ENCODE measurements at places on chromosomes 1 and 21.

- no peak for DNase-seq
Observed at GRCh38 chr1:161020509-161021164, at the start of gene F11R. TSS of gene F11R (minus strand) at chr1:161021152. CDS start at chr1:161021073, 79 bp downstream.

DNA sequence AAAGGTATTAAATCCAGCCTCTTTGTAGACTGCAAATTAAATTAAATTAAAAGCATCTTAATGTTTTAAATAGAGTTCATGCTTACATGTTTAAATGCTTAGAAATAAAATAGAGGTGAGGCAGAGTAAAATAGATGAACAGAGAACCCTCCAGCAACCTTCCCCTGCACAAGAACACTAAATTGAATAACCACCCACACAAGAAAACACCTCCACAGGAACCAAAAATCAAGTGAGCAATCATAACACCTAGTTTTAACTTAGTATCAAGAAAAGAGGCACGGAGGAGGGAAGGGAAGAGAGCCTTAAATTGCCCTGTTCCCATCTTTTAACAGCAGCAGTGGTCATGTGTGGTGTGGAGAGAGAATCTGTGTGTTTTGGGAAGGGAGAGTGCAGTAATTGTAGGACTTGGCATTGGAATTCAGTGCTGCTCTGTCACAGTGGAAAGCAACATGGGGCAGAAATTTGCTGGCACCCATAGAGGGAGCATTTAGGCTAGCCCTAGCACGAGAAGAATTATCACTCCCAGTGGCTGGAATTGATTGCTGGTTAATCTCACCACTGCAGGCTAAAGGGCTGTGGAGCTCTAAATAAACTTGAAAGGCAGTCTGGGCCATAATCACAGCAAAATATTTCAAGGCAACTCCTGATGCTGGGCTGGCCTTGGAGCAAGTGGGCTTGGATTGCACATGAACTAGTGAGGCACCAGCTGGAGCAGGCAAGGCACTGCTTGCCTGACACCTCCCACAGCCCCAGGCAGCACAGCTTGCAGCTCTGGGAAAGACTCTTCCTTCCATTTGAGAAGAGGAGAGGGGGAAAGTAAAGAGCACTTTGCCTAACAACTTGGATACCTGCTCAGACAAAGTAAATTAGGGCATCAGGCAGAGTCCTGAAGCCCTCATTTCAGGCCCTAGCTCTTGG is 1478.8 kb downstream of the NCAM2 start:
- no peak for DNase-seq

DNA sequence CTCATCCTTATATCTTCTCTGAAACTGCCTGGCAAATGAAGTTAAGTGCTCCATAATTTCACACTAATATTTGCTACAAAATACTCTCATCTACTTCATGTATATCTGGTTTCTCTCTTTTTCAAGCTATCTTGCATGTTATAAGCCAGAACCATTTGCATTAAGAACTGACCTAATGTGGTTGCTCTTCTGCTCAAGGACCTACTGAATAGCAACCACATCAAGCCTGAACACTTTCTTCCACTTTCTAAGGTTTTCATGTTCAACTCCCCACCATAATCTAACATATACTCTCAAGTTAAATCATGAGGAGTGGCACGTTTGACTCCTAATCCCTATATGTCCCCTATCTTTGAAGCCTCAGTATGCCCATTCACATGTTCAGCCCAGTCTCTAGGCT is 27.2 kb downstream of the RGS1 start:
- no peak for DNase-seq

GRCh38 chr1:228307218-228308023 is 99.2 kb downstream of the TRIM11 start:
- DNase-seq: no peak

- DNase-seq: no peak
Observed at GRCh38 chr1:209989525-209989924, 51.5 kb downstream of the SYT14 start.

DNA sequence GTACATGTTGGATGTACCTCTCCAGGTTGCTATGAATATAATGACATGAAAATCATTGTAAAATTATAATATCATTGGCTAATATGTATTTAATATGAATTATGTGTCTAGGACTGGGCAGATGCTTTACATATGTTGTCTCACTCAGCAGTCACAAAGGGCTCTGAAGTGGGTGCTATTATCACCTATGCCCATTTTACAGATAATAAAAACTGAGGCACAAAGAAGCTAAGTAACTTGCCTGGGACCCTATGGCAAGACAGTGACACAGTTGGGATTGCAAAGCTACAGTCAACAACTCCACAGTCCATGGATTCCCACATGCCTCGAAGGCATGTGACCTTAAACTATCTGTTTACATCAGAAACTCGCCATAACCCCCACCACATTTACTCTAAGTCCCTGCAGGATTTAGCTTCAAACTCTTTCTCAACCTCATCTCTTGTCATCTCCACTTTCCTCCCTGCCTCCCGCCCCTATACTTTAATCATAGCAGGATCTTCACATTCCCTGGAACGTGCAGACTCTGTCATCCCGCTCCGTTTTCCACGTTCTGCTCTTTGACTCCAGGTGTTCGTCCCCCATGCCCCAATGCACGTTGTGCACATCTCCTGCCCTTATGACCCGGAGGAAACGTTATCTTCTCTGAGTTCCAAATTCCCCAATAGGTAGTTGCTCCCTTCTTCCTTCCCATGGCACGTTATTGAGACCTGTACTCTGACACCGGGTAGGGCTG is 143.0 kb upstream of the NRIP1 start:
- DNase-seq: no peak

GRCh38 chr1:185500001-185500626 is 183.1 kb upstream of the IVNS1ABP start:
- no peak for DNase-seq

DNA sequence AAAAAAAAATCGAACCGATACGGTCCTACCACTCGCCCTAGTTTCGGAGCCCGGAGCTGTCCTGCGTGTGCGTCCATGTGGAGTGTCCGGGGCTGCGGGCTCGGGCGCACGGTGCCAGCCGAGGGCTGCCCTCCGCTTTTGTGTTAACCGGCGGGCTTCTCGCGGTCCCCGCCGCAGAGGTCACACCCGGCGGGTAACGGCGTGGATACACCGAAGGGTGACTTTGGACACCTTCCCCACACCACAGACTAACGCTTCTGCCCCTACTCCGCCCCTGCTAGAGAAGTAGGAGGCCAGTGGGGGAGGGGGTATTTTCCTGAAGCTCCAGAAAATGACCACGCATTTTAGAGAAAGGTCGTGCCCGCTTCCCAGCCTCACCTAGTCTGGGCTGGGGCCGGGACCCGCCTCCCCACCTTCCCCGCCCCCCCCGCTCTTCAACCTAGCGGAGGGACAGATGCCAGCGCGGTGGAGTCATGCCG is 609 bp upstream of the ATF3 start:
- no peak for DNase-seq

DNA sequence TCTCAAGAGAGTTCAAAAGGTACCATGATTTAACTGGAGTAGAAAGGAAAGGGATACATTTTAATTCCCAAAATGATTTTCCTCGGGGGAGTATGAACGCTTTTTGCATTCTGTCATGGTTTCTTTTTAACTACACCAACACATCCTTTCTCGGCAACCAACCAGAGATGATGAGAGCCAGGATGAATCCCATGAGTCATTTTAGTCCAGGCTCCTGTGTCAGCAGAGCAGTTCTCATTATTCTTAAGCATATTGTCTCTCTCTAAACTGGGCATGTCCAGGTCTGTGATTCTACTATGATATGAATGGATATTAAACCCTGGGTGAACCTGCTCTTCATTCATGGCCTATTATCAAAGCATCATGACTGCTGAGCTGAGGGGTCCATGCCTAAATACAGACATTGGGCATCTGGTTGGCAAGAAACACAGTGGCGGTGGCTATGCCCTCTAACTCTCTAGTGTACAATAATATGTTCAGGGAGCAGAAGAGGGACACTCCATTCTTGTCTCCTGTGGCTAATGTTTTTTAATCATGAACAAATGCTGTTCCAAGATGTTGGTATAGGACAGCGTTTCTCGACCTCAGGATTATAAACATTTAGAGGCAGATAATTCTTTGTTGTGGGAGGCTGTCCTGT is 124.3 kb upstream of the ESRRG start:
- no peak for DNase-seq

DNA sequence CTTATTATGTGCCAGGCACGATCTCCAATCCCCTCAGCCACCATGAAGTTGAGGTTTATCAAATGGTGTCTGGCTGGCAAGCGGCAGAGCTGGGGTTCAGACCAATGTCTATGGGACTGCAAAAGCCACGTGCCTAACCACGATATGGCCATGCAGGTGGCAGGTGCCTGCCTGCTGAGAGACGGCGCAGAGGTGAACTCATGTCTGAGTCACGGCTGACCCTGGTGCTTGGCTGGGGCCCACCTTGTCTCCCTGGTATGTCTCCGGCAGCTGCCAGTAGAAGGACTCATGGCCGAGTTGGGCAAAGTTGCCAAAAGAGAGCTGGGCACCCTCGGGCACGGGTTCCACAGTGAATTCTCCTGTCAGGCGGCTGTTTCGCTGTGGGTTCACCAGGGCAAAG is 59.9 kb downstream of the LDLRAD2 start:
- DNase-seq: no peak

GRCh38 chr1:183198463-183198862 is 12.4 kb downstream of the LAMC2 start:
- DNase-seq: no peak

DNA sequence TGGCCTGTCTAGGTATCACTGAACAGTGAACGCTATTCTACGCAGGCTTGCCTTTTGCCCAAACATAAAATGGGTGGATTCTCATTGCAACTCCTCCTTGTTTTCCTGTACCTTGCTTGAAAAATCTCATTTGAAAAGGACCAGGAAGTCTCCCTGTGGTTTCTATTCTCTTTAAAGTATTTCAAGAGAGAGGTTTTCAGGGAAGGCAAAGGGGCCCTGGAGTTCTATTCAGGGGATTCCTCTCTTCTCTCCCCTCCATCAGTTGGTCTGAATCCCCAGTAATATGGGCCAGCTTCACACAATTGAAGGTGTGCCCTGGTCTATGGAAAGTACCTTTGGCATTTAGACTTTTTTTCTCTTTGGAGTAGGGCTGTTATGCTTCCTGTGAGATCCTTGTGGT is 311.3 kb downstream of the RGS7 start:
- DNase-seq: no peak
